Neural cell (in vitro differentiated cells): ENCODE measurements at places on chromosomes 3 and 15. TPM values are rescaled to one million over a fixed set of nuclear protein-coding genes. Genes with fewer than 3 reads are reported as not detected.

CISH gene
- not detected in 2 replicates for polyA plus RNA-seq

TRIM42 gene
- polyA plus RNA-seq, result not detected in 2 replicates

IGSF11 gene
- 1.2 and 1.3 TPM in 2 replicates for polyA plus RNA-seq

ADAMTS9 gene
- 0.32 and 1.2 TPM in 2 replicates for polyA plus RNA-seq

CTSH gene
- polyA plus RNA-seq, result 3.3 and 4.1 TPM in 2 replicates

DUOXA2 gene
- not detected in 2 replicates for polyA plus RNA-seq

RASGRF1 gene
- polyA plus RNA-seq, result 11.0 and 17.0 TPM in 2 replicates

ERICH6 gene
- 0.32 TPM in 1 of 2 replicates, not detected in the other for polyA plus RNA-seq

LIPC gene
- polyA plus RNA-seq, result not detected in 2 replicates

TSC22D2 gene
- polyA plus RNA-seq, result 11.9 and 15.3 TPM in 2 replicates

ADIPOQ gene
- polyA plus RNA-seq, result not detected in 2 replicates

CTDSPL gene
- 15.4 and 17.0 TPM in 2 replicates for polyA plus RNA-seq

PPARG gene
- polyA plus RNA-seq, result 0.35 and 0.54 TPM in 2 replicates

LTK gene
- polyA plus RNA-seq, result 0.28 TPM in 1 of 2 replicates, not detected in the other

DPPA2 gene
- not detected in 2 replicates for polyA plus RNA-seq

ALG1L2 gene
- polyA plus RNA-seq, result not detected in 2 replicates

STT3B gene
- polyA plus RNA-seq, result 84.0 and 100 TPM in 2 replicates

KLHL6 gene
- polyA plus RNA-seq, result not detected in 2 replicates

PPIP5K1 gene
- polyA plus RNA-seq, result 27.3 and 29.6 TPM in 2 replicates

ILDR1 gene
- polyA plus RNA-seq, result not detected in 2 replicates

GTF2E1 gene
- 25.1 and 25.4 TPM in 2 replicates for polyA plus RNA-seq

P2RY12 gene
- polyA plus RNA-seq, result not detected in 2 replicates

DOCK3 gene
- 15.6 and 18.7 TPM in 2 replicates for polyA plus RNA-seq

CIB1 gene
- 9.4 and 10.2 TPM in 2 replicates for polyA plus RNA-seq

WDR49 gene
- 0.56 and 1.1 TPM in 2 replicates for polyA plus RNA-seq

PRTG gene
- polyA plus RNA-seq, result 2.6 and 3.8 TPM in 2 replicates

GABRB3 gene
- polyA plus RNA-seq, result 74.6 and 78.3 TPM in 2 replicates

TRIM71 gene
- polyA plus RNA-seq, result 3.7 and 4.0 TPM in 2 replicates

NME9 gene
- polyA plus RNA-seq, result 17.4 and 40.3 TPM in 2 replicates

AMIGO3 gene
- 4.0 and 8.0 TPM in 2 replicates for polyA plus RNA-seq

GABRR3 gene
- not detected in 2 replicates for polyA plus RNA-seq

TNIK gene
- 19.3 and 24.5 TPM in 2 replicates for polyA plus RNA-seq

MEX3B gene
- 38.8 and 46.0 TPM in 2 replicates for polyA plus RNA-seq

MESP2 gene
- not detected in 2 replicates for polyA plus RNA-seq

PLSCR4 gene
- polyA plus RNA-seq, result not detected in 2 replicates

FRMD4B gene
- 4.8 and 6.2 TPM in 2 replicates for polyA plus RNA-seq

PFN2 gene
- 527 and 542 TPM in 2 replicates for polyA plus RNA-seq

HAPLN3 gene
- polyA plus RNA-seq, result not detected in 2 replicates

CYP19A1 gene
- not detected in 2 replicates for polyA plus RNA-seq

NUSAP1 gene
- 8.6 and 13.6 TPM in 2 replicates for polyA plus RNA-seq

TRH gene
- polyA plus RNA-seq, result 2.6 TPM in 2 replicates

IGF2BP2 gene
- 46.6 and 57.8 TPM in 2 replicates for polyA plus RNA-seq

SNX33 gene
- polyA plus RNA-seq, result 0.14 and 0.20 TPM in 2 replicates

EHHADH gene
- polyA plus RNA-seq, result 1.8 and 2.0 TPM in 2 replicates

CCRL2 gene
- not detected in 2 replicates for polyA plus RNA-seq

CCDC9B gene
- polyA plus RNA-seq, result not detected in 2 replicates

NRG4 gene
- polyA plus RNA-seq, result 1.4 TPM in 1 of 2 replicates, not detected in the other

ATP13A4 gene
- polyA plus RNA-seq, result 6.2 and 7.3 TPM in 2 replicates

CCDC39 gene
- 0.36 and 0.66 TPM in 2 replicates for polyA plus RNA-seq

SHISA5 gene
- 121 and 142 TPM in 2 replicates for polyA plus RNA-seq

ACOX2 gene
- not detected in 2 replicates for polyA plus RNA-seq

COL7A1 gene
- polyA plus RNA-seq, result 45.3 and 53.6 TPM in 2 replicates

ABHD10 gene
- 82.4 and 84.7 TPM in 2 replicates for polyA plus RNA-seq

KCNAB1 gene
- 14.9 and 17.0 TPM in 2 replicates for polyA plus RNA-seq
